ENCODE measurements at places on chromosomes 12 and 14. TPM values are rescaled to one million over a fixed set of nuclear protein-coding genes. Genes with fewer than 3 reads are reported as not detected.

BTG1 gene
- polyA plus RNA-seq = 51.7 TPM

WNT5B gene
- polyA plus RNA-seq = 0.69 TPM

NYNRIN gene
- 0.60 TPM for polyA plus RNA-seq

TMEM253 gene
- polyA plus RNA-seq = 28.4 TPM

IAPP gene
- polyA plus RNA-seq = not detected

GRCh38 chr12:42725809-42726208 lies 136.3 kb upstream of the PRICKLE1 start:
- no peak for DNase-seq

DNA sequence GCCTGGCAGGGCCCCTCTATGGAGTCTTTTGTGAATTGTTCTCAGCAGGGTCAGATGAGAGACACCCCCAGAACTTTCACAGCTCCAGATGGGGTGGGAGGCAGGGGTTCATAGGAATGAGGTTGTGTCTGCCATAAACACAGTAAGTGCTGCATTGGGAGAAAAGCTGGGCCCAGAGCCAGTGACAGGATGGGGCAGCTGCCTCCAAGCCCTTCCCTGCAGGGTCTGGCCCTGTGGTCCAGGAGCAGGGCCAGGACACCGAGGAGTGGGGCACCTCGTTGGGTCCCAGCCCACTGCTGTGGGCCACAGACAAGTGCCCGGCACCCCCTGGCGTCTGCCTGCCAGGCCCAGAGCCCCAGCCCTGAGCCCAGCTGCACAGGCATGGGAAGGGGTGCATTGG lies 13.3 kb downstream of the INF2 start:
- no peak for DNase-seq

DNA sequence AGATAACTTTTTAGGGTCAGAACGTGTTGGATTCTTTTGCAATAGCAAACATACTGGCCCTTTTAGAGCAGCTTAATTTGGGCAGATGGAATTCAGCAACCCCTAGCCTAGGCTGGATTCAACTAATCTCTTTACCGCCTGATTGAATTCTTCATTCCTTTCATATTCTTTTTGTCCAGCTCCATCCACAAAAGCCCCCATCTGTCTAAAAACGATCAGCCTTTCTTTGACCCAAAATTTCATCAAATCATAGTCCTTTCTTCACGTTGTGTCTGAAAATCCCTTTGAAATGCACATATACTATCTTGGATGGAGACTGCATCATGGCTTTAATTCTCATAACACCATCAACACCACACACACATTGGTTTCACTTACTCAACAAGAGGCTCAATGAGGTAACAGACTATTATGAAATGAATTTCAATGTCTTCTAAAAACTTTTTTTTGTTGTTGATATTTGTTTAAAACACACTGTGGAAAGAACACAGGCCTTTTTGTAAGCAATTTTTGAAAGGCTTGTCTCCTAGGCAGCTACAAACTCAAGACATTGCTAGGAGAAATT lies 128.0 kb upstream of the EEA1 start:
- DNase-seq = no peak

DNA sequence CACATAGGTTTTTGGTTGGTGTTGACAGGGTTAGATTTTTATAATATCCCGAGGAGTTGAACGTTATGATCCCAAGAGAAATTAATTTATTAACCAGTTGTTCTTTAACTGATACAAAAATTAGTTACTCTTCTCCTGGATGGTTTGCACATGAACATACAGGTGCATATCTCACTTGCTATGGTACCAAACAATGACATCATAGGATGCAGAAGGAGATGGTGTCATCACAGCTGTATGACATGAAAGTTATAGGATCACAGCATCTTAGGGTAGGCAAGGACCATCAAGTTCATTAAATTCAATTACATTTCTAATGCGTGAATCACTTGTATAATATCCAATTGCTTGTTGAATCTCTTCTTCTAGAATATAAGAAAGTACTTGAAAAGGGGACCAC lies 175.8 kb downstream of the PAH start:
- DNase-seq = no peak

DNA sequence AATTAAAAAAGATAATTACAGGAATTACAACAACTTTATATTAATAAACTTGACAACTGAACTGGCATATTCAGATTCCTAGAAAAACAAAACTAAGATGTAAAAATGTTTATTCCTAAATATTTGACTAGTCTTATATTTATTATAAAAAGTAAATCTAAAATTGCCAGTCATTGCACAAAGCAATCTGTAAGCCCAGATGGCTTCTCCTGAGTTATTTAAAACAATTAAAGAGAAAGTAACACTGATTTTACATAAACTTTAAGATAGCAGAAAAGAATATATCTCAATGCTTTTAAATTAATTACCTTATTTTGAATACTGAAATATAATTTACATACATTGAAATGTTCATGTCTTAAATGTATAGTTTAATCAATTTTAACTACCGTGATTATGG lies 434.1 kb upstream of the RPL10L start:
- DNase-seq = no peak

DNA sequence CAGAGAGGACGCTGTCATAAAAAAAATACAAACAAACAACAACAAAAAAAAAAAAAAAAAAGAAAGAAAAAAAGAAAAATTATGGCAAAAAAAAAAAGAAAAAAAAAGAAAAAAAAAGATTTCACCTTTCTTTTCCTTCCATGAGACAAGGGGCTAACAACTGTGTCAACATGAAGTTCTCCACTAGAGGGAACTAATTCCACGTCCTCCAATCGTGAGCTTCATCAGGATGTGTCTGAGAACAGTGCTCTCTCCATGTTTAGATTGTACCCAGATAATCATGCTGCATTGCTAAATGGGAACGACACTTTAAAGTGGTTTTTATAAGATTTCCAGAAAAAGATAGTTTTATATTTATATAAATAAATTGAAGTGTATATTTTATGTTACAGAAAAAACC lies 96.2 kb upstream of the PTPRB start:
- no peak for DNase-seq

GRCh38 chr12:131133994-131134393 lies 180.3 kb downstream of the ADGRD1 start:
- DNase-seq = peak; percentile 28

Measured in sigmoid colon (tissue), 7 donors.